ENCODE measurements at places on chromosomes 11 and 22.

DNA sequence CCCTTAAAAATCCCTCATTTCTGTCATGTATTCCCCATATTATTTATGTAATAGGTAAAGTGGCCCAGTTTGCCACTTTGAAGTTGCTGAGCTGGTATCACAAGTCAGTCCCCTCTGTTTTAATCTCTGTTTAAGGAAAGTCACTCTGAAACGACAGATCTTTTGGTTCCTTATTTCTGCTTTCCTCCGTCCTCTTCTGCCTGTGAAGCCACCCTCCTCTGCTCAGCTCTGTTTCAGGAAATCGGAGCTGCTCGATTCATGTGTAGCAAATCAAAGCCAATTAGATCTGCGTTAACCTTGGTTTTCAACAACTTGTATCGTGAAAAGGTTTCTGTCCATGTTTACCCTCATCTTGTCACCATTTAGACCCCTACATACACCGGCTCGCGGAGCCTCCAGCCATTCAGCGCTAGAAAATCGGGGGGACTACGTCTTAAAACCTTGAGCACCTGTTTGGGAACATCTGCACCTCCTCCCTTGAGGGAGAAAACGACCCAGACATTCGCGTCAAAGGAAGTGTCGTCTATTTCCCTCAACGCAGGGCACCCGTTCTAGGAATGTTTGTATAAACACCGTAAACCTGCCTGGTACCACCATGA, 576 bp upstream of the SC5D start:
- no peak for DNase-seq

DNA sequence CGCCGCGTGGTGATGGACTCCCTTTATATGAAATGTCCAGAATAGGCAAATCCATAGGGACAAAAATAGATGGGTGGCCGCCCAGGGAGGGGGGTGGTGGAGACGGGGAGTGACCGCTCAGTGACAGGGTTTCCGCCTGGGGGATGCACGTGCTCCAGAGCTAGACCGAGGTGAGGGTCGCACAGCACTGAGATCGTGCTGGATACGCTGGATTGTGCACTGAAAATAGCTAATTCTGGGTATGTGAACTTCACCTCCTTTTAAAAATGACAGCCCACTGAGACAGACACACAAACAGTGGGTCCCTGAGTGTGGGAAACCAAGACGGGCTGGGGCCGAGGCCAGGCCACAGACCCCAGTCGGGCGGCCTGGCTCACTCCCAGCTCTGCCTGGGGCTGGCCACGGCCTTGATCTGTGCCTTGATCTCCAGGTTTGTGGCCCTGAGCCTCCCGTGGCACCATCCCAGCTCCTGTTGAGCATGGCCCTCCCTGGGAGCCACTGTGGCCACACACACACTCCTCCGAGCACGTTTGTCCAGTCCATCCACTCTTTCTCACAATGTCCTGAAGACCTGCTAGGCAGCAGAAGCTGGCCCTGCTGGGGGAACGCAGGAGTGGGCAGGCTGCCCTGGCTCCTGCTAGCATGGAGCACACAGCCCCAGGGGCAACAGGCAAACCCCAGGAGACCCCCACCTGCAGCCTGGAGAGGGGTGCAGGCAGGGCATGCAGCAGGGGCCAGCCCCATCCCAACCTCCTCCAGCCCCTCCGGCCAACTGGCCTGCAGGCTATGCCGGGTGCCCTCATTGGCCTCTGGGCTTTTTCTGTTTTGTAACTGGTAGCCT, 41.0 kb upstream of the TH start:
- DNase-seq, result no peak

DNA sequence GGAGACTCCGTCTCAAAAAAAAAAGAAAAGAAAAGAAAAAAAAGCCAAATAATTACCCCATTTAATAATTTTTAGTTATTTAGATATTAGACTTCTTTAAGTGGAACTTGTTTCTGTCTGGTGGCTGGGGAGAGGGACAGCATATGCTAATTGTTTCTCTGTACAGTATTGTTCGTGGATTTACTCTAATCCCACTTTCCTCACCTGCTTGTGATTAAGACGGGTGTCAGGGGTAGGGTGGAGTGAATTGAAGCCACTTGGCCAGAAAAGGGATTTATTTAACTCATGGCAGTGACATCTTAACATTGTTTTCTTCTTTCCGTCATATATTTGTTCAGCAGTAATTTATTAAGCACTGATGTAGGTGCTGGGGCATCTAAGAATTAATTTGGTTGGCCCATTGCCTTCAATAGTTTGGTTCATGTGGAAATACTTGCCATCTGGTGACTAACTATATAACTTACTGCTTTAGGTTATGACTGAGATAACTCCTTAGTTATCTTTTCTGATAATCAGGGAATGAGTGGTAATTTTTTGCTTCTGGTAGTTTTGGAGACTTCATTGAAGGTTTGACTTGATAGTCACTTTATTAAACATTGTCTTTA, 4.6 kb downstream of the TNRC6B start:
- no peak for DNase-seq

DNA sequence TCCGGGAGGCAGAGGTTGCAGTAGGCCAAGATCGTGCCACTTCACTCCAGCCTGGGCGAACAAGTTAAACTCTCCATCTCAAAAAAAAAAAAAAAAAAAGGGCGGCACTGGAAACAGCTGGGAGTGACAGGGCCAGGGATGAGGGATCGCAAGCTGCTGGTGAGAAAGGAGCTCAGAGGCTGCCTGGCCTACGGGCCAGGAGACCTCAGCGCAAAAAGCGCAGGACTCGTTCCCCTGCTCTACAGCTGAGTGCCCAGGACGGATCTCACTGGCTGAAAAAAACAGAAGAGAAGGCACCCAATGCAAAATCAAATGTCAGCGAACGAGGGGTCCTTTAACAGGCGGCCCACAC, 650 bp upstream of the NUP50 start:
- DNase-seq, result no peak

GRCh38 chr11:62324731-62325556, 12.3 kb upstream of the ASRGL1 start:
- DNase-seq, result no peak

DNA sequence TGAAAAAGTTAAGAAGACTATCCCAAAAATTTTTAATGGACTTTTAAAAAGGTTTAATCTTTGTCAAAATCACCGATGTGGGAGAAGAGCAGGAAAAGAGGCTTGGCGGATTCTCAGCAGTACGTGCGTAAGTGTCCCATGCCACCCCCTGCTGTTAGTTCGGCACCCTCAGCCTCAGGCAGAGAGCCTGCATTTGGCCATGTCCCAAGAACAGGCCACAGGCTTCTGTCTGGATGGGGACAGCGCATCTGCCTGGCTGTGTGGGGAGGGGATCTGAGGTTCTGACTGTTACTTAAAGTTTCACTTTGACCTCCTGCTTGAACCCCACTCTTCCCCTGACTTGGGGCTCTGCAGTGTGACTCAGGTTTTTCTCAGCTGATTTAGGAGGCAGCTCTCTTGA, 35.3 kb downstream of the EXT2 start:
- DNase-seq, result no peak

- DNase-seq, result no peak
Measured at GRCh38 chr11:69515271-69516245, 34.1 kb downstream of the LINC01488 start.

DNA sequence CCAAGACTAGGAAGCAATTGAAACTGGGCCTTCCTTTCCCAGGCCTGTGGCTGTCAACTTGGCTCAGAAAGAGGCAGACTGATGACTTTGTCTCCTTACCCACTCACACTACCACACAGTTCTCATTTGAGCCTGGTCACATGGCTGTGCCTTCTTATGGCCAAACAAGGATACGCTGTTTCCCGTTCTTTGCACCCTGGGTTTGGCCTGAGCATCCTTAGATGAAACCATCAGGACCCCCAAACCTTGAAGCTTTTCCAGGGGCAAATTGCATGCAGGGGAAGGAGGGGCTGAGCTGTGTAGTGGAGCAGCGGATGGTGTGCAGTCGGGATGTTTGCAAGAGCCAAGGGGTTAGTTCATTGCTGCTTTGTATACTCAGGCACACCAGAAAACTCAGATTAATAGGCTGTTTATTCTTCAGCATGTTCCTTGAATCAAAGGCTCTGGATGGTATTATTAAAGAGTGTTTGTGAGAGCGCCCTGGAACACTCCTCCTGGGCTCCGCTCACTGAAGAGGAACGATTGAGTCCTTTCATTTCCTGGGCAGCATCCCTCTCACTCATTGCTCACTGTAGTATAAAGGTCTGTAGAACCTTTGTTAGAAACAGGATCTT, 69.8 kb downstream of the ARFGAP2 start:
- DNase-seq, result no peak

- DNase-seq, result no peak
Measured at GRCh38 chr22:19430890-19431541, 517 bp downstream of the HIRA start.

GRCh38 chr22:27724709-27725108, 76.8 kb downstream of the MN1 start:
- DNase-seq, result no peak

DNA sequence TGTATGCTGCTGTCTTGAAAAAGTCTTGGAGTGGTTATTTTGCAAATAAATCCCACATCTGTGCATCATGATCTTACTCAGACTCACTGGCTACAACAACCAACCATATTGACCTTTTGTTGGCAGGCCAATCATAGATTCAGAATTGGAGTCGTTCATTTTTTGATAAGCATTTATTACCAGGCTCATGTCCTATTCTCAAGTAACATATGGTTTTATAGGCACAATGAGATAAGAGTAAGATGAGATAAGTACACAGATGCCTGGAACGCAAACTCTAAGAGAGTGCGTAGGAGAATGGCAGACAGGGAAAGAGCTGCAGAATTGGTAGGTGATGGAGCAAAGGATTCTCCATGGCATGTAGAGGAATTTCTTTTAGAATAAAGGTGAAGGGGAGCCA, 71.6 kb upstream of the SLC5A12 start:
- no peak for DNase-seq

- no peak for DNase-seq
Measured at GRCh38 chr22:47287516-47287915, 525.1 kb downstream of the TBC1D22A start.

DNA sequence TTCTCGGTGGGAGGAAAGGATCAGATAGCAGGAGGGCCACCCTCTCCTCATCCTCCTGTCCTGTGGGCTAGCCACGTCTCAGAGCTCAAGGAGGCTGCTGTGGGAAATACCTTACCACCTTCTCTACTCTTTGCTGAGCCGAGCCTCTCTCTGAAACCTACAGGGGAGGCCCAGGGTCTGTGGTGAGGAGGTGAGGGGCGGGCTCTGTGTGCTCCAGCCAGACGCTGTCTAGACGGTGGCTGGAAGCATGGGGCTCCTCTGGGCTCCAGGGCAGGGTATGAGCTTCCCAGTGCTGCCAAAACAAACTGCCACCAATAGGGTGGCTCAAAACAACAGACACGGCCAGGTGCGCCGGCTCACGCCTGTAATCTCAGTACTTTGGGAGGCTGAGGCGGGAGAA, 5.5 kb upstream of the TMPRSS6 start:
- no peak for DNase-seq

- no peak for DNase-seq
Measured at GRCh38 chr22:16776080-16776479, 49.1 kb downstream of the XKR3 start.

DNA sequence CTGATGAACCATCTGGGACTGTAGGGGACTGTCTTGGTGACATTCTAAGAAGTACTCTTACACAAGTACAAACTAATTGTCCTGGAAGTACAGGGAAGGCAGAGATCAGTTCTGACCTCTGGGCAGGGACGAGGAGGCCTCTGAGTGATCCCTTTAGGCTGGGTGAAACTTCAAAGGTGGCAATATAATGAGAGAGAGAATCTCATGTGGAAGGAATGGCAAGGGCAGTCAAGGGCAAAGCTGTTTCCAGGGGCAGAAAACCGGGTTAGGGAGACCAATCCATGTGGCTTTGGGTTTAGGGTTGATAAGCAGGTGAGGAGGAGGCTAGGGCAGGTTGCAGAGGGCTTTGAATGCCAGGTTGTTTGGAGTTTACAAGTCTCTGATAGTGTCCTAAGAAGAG, 21.3 kb upstream of the MYH9 start:
- DNase-seq, result no peak

GRCh38 chr22:41285441-41285819, 557 bp downstream of the RANGAP1 start:
- DNase-seq, result no peak

DNA sequence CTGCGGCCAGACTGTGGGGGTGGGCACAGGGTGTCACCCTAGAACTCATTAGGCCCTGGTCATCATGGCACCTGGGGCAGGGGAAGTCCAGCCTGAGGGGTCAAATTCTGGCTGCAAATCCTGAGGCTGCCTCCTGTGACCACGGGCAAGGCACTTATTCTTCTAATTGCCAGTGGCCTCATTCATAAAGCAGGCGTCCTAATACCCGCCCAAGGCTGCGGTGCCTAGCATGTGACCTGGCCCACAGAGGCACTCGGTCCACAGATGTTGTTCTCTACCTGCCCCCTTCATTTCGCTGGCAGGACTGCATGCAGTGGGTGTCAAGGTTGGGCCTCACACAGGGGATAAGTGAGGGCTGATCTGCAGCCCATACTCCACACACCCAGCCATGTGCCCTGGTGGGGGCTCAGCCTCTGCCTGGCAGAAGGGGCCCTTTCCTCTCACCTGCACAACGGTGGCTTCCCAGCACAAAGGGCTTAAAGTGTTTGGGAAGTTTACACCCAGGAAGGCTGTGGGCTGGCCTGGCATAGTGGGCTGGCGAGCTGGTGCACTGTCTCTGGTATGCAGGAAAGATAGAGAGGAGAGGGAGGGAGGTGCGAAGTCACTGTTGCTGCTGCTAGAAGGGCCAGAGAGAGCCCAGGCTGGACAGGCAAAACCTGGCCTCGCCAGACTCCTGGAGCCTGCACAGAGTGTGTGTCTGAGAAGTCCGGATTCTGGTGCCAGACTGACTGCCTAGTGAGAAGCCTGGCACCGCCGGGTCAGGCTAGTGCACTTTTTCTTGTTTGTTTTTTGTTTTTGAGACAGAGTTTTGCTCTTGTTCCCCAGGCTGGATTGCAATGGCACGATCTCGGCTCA, 3.2 kb downstream of the MPST start:
- no peak for DNase-seq

GRCh38 chr11:34988294-34989255, 72.2 kb downstream of the PDHX start:
- no peak for DNase-seq

DNA sequence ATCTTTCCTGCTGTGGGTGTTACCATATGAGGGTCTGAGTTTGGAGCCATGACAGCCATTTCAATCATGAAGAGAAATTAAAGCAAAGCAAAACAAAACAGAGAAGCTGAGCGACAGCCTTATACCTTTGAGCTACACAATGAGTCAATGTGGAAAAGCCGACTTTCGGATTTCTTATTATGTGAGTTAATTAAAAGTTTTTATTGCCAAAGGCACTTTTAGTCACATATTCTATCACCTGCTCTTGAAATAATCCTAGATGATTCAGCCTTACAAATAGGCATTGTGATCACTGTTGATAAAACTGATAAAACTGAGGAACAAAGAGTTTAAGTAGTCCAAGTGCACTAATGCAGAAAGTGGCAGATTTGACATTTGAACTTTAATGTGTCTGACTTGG, 381.9 kb upstream of the TENM4 start:
- no peak for DNase-seq

GRCh38 chr11:126256216-126256615, 12.5 kb downstream of the SRPRA start:
- DNase-seq, result no peak

GRCh38 chr11:19393941-19394340, 153.2 kb upstream of the E2F8 start:
- no peak for DNase-seq

- DNase-seq, result no peak
Measured at GRCh38 chr11:33913991-33914390, 22.1 kb upstream of the LMO2 start.

All from esophagus squamous epithelium (tissue), 5 donors.